ENCODE measurements at places on chromosomes 6 and 20.
A peak's percentile ranks its signal among the peaks of the same experiment; 100 is the strongest.

GRCh38 chr6:72505446-72505845 lies 116.4 kb upstream of the KCNQ5 start:
- DNase-seq, result no peak

DNA sequence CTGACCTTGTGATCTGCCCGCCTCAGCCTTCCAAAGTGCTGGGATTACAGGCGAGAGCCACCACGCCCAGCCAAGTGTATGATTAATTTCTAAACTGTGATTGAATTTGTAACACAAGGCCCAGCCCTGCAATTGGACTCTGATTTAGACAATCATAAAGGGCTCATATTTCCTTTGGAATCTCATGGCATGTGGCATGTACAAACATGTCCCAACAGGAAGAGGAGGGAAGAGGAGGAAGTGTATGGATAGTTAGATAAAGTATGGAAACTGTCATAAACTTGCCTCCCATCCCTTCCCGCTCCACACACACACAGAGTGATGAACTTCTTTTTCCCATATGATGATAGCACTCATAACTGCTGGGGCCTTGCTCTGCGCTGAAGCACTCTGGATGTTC lies 27.2 kb upstream of the QKI start:
- no peak for DNase-seq

DNA sequence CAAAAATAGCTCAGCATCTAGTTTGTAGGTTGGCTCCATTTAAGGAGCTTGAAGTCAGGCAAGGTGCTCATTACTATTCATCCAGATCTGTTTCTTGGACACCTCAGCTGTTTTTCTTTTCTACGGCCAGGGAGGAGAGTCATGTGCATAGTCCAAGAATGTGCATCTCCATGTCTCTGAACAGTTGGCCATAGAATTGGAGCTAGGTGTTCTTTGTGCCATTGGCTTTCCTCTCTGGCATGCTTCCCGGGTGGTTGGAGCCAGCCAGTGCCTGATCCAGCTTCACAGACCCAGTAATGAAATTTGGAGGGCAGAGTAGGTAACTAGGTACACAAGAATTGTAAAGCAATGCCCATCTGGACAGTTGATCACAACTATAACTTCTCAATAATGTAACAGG lies 21.6 kb downstream of the EYA4 start:
- no peak for DNase-seq

DNA sequence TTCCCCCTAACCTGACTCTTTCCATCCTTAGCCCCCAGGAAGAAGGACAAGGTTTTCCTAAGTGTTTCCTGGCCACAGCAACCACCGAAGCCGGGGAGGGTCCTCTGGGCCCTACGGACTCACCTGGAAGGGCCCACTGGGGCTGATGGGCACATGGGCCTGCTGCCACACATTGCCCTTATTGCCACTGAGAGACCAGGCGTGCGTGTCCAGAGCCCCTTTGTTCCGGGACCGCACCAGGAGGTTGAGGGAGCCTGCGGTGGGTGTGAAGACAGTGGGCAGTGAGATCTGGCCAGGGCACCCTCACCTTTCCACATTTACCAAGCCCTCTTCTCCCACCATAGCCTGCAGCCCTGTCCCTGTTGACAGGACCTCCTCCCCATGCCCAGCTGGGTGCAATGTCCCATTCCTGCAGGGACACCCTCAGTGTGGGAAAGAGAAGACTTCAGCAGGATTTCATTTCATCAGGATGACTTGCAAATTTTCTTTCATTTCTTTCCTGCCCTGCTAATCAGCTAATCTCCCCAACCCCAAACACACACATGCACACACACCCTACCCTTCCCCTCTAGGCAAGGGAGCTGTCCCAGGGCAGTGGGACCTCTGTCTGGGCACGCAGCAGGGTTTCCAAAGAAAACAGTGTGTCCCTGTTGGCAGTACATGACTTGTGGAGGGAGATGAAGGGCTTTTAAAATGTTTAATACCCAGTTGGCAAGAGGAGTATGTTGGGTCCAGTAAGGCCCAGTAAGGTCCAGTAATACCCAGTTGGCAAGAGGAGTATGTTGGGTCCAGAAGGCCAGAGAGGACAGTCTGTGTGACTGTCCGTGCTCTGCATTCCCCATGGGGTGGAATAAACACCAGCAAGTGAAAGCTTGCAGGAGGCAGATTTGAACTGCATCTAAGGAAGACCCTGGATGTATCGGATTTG lies 59.0 kb downstream of the MDGA1 start:
- no peak for DNase-seq

GRCh38 chr6:90293319-90293953 lies 3.2 kb downstream of the BACH2 start:
- DNase-seq, result no peak

DNA sequence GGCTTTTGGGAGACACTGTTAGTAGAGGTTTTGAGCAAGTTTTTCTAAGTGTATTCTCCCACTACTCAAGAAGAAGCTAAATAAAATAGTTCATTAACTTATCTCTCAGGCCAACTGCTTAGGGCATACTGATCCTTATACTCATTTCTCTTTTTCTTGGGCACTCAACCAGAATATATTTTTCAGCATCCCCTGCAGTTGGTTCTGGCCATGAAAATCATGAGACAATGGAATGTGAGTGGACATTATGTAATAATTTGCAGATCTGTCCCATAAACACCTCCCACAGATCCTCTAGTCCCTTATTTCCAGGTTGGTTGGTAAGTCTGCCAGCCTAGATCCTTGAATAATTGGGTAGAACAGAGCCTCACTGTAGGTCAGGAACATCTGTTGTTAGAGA lies 136.7 kb downstream of the AIG1 start:
- no peak for DNase-seq

DNA sequence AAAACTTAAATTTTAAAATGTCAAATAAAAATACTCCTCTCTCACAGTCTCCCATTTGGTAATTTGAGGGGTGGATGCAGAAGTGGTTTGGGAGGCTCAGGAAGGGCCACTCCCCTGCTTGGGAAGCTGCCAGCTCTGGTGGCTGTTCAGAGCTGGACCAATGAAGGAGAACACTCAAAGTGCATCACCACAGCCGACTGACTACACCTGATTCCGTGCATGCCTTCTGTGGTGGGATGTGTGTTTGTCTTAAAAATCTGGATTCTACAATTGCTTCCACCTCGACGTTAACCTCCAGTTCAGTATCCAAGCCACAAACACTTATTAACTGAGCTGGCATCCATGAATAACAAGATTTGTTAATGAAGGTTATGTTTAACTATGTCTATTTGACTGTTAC lies 137.3 kb downstream of the FOXC1 start:
- DNase-seq, result no peak

DNA sequence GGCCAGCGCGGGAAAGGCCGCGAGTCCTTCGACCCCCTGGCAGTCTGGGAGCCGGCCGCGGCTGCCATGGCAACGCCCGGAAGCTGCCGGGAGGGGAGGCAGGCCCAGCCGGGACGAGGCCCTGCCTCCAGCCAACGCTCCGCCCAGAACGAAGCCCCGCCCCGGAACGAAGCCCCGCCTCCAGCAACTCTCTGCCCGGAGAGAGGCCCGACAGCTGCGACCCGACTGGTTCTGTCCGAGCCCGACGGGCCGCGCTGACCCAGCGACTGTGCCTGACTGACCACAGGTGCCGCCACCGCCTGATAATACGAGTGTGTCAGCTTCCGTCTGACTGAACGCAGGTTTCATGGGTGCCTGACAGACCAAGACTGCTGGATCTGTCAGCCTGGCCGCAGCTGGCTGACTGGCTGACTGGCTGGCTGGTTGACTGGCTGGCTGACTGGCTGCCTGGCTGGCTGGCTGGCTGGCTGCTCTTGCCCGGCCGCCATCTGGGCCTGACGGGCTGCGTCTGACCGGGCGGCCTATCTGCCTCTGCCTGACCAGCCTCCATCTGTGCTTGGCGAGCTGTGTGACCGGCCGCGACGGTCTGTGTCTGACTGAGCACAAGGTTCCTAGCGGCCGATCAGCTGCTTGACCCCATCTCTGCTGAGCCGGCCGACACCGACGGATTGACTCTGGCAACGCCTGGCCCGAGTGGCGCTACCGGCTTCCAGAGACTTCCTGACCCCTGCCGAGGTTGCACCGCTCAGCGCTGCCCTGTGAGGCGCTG lies 89.7 kb upstream of the EPB41L1 start:
- peak; percentile 86 for DNase-seq

GRCh38 chr6:154450498-154450897 lies 60.0 kb downstream of the CNKSR3 start:
- DNase-seq, result no peak

DNA sequence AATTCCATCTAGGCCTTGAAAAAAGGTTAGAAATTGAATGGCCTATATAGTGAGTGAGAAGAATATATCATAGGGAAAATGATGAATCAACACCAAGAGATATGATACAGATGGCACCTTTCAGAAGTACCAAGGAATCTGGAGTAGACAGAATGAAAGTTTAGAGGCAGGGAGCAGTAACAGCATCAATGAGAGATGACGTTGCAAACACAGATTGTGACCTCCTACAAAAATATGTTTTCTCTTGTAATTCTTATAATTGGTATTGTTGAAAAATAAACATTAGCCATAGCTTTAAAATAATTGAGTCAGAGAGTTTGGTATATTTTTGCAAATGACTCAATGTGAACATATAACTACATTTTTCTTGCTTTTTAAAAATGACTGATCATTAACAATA lies 1223.1 kb upstream of the GJE1 start:
- no peak for DNase-seq

- DNase-seq, result no peak
Measured at GRCh38 chr6:83247471-83247870, 54.3 kb downstream of the RWDD2A start.
